ENCODE measurements at places on chromosomes 4 and X. TPM values are rescaled to one million over a fixed set of nuclear protein-coding genes. Genes with fewer than 3 reads are reported as not detected.

- no peak for DNase-seq
Observed at GRCh38 chr4:151604238-151604637, 156.6 kb downstream of the GATB start.

GRCh38 chr4:141469392-141469791 is 167.0 kb upstream of the IL15 start:
- DNase-seq, result no peak

- DNase-seq, result no peak
Observed at GRCh38 chr4:31275906-31276305, 555.7 kb downstream of the PCDH7 start.

The GUCY1A1 gene
- not detected for total RNA-seq

GRCh38 chr4:41579043-41579442 is 41.1 kb downstream of the LIMCH1 start:
- DNase-seq, result no peak

DNA sequence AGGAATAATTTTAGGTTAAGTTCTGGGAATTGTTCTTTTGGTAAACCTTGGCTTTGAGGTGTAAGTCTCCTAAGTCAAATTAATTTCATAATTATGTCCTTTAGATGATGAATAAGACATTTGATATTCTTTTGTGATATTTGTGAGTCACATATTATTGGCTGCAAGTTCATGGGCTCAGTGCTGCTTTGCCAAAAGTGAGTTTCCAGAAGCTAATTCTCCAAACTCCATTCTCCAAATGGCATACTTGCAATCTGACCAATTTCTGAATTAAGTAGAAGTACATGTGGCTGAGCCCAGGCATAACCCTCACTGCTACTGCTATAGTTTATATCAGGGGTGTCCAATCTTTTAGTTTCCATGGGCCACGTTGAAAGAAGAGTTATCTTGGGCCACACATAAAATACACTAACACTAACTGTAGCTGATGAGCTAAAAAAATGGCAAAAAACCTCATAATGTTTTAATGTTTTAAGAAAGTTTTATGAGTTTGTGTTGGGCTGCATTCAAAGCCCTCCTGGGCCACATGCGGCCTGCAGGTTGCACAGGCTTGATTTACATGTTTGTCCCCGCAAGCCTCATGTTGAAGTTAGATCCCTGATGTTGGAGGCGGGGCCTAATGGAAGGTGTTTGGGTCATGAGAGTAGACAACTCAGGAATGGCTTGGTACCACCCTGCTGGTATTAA is 196.1 kb downstream of the ZNF330 start:
- DNase-seq, result no peak

The VEGFD gene
- not detected for total RNA-seq

GRCh38 chr4:108148316-108148715 is 20.4 kb downstream of the LEF1 start:
- no peak for DNase-seq

- DNase-seq, result no peak
Observed at GRCh38 chrX:17328837-17329236, 46.2 kb upstream of the NHS start.

The DCHS2 gene
- total RNA-seq, result 0.45 TPM

- peak; percentile 31 for DNase-seq
Observed at GRCh38 chr4:26217961-26218676, 102.7 kb upstream of the RBPJ start.

DNA sequence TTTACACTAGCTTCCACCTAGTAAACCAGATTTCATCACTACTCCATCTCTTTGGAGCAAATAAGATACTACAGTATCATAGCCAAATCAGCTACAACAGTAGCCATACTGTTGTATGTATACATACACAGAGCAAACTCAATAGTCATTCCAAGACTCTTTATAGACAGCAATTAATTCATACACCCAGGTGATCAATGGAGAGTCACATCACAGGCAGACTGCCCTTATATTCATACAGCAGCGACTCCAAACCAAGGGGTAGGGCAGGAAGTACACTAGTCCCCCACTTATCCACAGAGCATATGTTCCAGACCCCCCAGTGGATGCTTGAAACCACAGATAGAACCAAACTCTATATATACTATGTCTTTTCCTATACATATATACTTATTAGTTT is 76.6 kb downstream of the FBXW7 start:
- no peak for DNase-seq

DNA sequence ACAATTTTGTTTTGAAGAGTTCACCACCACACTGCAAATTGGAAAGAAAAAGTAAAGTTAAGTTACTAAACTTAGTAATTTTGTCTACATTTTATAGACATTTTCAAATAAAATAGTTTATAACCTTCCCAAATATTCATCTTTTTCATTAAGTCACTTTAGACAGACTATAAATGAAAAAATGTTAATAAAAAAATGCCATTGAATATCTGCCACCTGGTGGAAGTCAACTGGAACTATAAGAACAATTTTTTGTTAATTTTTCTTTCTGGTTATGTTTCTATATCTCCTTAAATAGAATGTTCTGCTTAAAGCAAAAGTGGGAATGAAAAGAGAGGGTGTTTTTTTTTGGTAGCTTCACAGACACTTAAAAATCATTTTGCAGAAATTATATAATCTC is 534.4 kb upstream of the PCDH10 start:
- DNase-seq, result no peak

The SPANXA2 gene
- total RNA-seq, result not detected

GRCh38 chr4:113179091-113179490 is 129.6 kb downstream of the ANK2 start:
- DNase-seq, result no peak

The AR gene
- total RNA-seq, result 14.2 TPM

GRCh38 chr4:145316897-145317574 is 136.6 kb upstream of the OTUD4 start:
- DNase-seq, result no peak

DNA sequence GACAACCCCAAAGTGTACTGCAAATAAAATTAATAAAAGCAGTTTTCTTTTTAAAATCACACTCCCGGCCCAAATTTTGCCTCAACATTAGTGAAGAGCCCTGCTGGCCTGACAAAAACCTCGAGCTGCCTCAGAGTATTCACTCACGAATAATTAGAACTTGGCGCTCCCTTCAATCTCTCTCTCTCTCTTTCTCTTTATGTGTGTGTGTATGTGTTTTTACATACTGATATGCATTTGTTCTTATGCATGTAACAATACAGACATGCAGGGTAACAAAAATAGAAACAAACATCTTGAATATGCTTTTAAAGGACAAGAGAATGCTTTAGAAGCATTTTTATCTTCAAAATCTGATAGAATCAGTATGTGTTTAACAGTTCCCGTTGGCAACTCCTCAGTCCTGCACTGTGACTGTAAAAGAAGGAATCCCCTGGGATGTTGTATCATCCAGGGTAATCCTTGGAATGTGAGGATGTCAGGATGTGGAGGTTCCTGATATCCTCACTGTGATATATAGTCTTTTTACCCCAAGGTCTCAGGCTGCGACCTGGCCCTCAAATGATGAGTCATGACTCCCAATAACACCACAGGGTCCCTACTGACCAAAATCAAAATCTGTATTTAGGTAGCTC is 53.0 kb downstream of the PTCHD1 start:
- DNase-seq, result no peak

Data from SJCRH30 (cell line).